ENCODE measurements at places on chromosomes 2 and 18.
A peak's percentile ranks its signal among the peaks of the same experiment; 100 is the strongest.

GRCh38 chr2:235347691-235348090 lies 146.2 kb upstream of the AGAP1 start:
- no peak for DNase-seq

DNA sequence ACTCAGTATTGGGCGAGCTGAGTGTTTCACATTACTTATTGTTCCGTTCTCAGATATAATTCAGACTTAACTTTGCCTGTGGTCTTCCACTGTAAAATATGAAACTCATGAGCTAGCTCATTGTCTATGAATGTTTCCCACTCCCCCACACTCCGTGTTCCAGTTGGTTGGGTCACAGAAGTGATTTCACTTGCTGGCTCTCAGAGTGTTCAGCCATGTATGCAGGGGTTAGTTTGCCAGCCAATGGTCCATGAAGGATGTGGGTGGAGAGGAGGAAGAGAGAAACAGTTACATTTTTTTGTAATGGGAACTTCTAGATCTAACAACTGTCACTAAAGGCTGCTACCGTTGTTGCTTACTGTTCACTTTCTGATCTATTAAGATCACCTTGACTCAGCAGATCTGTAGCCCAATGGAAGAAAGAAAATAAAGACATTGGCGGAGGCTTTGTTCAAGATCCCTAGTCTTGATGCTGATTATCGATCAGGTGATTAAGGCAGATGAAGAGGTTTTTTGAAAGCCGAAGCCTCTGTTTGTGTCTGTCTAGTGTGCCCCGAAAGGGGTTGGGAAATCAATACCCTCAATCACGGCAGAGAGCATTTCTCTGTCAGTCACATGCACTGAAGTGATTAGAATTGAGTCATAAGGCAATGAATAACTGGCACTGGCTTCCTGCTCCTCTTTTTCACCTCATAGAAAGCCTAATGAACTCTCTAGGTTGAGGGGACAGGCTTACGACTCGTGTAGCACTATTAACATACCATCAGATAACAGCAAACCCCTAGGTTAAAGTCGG lies 279.7 kb upstream of the FIGN start:
- DNase-seq: no peak

DNA sequence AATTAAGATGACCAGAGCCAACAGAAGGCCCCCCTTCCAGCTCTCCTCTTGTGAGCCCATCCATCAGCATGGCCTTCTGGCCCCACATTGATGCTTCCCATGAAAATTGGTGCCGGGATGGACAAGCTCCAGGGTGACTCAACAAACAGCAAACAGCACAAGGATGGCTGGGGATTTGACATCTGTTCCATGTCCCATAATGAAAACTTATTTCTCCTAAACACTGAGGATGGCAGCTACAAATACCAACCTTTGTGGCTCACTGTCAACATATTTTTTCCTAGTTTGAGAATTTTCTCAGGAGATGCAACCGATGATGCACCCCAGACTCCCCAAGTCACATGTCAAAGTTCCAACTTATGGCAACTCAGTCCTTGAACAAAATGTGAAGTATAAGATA lies 169.6 kb upstream of the SIX2 start:
- DNase-seq: no peak

- DNase-seq: peak; percentile 95
Observed at GRCh38 chr2:171956135-171956825, 34.0 kb downstream of the HAT1 start.

DNA sequence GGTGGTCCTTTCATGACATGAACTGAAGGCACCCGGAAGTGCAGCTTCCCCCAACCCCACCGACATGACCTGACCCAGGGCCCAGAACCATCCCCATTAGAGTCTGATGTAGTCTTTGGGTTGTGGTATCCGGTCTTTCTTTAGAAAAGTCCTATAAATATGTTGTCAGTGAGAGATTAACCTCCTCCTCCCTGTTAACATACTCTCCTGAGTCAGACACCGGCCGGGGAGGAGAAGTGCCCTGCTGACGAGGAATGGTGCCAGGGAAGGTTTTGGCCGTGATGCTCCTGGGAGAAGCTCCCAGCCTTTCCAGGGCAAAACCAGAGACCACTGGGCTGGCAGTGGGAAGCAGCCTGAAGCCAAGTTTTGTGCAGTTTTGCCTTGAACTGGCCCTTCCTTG lies 109.0 kb downstream of the LAMA3 start:
- no peak for DNase-seq

DNA sequence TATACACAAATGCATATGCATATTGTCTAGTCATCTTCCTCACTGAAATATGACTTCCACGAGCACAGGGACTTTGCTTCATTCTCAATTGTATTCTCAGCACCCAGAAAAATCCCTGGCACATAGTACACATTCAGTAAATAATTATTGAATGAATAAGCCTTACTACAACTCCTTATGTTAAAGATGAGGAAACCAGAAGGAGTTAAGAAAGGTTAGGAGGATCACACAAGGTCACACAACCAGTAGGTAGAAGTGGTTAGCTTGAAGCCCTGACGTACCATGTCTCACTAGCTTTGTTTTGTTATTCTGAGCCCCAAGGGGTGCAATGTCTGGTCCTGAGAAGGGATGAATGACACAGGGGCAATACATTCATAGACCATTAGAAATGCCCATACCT lies 220.9 kb upstream of the PID1 start:
- DNase-seq: no peak
